LHCN-M2 (cell line): ENCODE measurements at places on chromosomes 1 and 21.
A peak's percentile ranks its signal among the peaks of the same experiment; 100 is the strongest.

DNA sequence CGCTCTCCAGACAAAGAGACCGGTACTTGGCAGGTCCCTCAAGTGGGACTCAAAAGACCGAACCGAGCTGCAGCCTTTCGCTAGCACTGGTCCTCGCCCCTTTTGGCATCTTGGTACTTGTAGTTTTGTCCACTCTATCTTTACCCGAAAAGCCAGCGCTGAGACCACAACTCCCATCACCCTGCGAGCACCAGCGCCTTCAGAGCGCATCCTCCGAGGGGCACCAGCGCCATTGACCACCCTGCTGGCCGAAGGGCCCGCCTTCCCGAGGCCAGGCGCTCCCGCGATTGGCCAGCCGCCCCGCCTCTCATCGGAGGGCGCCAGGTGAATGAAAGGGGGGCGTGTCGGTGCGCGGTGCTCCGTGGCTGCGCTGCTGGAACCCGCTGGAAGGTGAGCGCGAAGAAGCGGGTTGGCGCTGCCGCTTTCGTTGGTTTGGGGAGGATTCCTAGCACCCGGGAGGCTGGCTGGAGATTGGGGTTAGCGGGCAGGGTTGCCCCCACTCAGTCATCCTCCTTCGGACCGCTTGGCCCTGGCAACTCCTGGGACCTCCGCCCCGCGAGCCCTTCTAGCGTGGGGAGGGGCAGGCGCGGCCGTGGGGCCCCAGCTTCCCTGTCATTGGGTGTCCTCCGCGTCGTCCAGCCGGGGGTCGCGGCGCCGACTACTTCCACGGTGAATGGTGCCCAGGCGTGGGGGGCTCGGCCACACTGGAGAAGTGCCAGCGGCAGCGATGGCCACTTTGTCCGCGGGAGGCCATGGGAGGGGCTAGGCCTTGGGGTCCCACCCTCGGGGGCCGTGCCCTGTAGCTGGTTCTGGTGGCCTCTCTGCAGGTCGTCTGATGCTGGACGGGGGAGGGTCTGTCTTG is at the start of gene ZBTB8B:
Gene ZBTB8B, plus strand, starts transcription at position 357 of the 862 bp plus-strand sequence. CDS start 5,553 bp downstream, outside the sequence.
- DNase-seq = peak; percentile 69

DNA sequence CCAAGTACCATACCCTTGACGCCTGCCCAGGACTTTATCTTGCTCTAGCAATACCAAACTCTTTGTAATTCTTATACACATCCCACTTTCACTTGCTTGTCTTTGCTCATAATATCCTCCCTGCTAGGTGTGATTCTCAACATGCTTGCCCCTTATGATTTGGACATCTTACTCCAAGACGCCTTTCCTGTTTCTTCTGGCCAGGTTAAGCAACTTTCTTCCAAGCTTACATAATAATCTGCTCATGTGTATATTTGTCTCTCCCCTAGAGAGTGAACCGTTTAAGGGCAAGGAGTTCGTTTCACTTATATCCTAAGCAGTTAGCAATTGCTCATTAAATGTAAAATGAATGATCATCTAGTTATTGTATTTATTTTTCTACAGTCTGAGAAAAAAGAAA is 21.8 kb downstream of the CRYZL1 start:
- DNase-seq = no peak

DNA sequence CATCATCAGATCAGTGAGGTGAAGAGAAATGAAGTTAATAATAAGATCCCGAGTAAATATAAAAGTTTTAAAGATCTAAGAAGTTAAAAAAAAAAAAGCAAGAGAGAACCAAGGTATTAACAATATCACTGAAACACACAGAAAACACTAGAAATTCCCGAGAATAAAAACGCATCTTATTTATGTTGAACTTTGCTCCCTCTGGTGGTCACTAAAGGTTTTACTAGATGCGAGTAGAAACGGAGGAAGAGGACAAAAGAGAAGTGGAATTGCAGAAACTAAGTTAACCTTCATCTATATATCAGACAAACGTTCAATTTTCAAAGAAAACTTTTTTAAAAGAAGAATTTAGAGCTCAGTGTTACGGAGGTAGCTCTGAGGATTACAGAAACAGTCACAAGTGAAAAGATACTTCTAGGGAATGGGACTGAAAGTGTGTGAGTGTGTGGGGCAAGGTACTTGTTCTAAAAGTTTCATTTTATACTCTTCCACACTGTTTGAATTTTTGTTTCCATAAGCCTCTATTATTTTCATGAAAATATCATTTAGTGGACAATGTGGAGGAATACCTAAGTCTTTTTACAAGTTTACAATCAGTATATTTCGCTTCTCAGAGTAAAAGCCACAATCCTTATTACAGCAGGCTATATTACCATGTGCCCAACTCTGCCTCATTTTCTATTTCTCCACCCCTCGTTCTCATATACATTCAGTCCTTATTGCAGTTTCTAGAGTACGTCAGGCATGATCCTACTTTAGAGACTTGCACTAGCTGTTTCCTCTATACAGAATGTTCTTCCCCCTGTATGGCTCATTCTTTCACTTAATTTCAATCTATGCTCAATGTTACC is 19.7 kb downstream of the ACBD6 start:
- peak; percentile 60 for DNase-seq

DNA sequence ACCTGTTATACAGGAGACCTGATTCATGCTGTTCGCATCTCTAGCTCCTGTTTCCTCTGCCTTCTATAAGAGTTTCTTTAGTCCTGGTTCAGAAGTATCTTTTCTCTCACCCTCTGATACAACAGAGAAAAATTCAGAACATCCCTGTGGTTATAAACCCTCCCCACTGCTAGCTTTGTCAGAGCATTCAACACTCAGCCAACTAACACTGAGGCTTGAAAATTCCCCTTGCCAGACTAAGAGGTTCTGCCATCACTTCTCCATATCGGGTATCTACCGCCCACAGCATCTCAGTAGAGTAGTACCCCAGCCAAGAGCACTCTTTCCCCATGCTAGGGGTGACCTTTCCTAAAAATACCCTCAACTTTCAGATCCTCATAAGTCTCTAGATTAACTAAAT is 19.6 kb upstream of the PIK3R3 start:
- DNase-seq = peak; percentile 76

GRCh38 chr1:209667708-209668107 is 7.5 kb upstream of the G0S2 start:
- no peak for DNase-seq

DNA sequence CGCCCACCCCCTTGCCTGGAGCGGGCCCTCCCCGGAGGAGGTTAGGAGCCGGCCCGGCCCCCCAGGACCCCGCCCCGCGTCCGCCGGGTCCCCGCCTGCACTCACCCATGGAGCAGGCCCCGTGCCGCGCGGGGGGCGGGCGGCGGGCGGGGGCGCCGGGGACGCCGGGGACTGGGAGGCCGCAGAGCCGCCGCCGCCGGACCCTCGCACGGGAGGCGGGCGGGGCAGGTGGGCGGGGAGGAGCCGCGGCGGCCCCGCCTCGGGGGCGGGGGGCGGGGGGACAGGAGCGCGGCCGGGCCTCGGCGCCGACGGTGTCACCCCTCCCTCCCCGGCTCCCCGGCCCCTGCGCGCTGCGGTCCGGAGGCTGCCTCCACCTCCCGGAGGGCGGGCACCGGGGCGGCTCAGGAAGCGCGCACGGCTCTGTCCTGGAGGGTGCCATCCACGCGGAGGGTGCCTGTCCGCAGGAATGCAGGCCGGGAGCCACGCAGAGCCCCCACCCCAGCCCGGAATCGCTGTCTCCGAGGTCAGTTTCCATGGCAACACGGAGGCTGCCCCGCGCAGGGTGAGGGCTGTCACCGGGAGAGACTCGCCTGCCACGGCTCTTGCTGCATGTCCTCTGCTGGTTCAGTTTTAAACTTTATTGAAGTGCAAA is 5.9 kb upstream of the PLEKHG5 start:
- DNase-seq = no peak

DNA sequence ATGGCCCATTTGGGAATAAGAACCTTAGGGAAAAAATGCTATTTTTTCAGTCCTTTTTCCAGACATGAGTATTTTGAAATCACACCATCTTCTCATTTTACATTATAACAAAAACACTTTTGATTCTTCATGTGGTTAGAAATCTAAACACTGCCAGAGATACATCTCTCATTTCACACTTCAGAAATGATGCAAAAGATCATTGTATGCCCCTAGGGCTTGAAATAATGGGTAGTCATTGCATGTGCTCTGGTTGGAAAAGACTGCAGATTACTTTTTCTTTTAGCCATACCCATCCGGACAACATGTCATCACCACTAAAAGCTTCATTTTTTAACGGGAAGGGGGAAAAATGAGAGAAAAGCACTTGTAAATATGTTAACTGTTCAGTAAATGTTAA is 1152.2 kb upstream of the ADGRL4 start:
- DNase-seq = no peak

DNA sequence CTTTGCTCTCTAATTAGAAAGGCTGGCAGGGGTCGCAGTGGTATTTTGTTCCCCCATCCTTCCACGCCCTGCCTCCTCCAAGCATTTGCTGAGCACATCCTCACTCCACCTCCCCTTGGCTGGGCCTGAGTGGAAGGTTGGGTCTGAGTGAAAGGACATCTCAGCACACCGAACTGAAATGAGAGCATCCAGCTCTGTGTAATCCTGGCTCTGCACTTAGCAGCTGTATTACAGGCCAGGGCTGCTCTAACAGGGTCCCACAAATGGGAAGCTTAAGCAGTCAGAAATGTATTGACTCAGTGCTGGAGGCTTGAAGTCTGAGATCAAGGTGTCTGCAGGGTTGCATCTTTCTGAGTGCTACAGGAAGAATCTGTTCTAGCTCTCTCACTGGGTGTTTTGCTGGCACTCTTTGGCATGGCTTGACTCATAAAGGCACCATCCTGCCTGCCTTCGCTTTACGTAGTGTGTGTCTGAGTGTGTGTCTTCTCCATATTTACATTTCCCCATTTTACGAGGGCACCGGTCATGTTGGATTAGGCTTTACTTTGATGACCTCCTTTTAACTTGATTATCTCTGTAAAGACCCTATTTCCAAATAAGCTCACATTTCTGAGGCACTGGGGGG is 48.5 kb upstream of the IGSF21 start:
- DNase-seq = no peak

DNA sequence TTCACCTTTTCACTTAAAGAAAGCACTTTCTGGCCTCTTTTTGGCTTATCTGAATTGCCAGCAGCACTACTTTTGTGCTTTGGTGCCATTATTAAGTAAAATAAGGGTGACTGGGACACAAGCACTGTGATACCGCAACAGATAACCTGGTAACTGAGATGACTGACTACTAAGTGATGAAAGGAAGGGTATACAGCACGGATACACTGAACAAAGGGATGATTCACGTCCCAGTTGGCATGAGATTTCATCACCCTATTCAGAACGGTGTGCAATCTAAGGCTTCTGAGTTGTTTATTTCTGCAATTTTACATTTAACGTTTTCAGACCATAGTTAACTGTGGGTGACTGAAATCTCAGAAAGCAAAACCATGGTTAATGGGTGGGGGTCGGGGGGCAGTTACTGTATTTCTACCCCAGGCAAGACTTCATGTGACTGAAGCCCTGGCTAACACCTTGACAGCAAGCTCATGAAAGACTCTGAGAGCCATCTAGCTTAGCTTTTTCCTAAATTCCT is 102.8 kb downstream of the CLIC6 start:
- peak; percentile 81 for DNase-seq

DNA sequence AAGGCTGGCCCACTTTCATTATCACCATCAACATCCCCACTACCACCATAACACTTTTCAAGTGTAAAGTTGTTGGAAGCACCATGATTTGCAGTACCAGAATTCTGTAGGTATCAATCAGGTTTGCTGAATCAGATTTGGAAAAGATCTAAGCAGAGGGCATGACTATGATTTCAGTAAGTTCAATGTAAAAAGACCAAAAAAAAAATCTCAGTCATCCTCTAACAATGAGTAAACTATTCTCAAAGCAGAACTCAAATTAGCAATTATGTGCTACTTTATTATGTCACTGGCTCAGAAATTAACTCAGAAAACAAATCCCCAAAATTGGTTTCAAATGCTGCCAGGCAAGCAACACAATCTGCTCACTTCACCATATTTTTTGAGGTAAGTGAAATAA is 187.8 kb upstream of the HP1BP3 start:
- DNase-seq = no peak

- DNase-seq = no peak
Observed at GRCh38 chr1:63710308-63710707, 63.5 kb upstream of the ROR1 start.

- DNase-seq = no peak
Observed at GRCh38 chr21:32190493-32191144, 88.2 kb downstream of the MIS18A start.

GRCh38 chr1:33137800-33138199 is 44.0 kb downstream of the TRIM62 start:
- DNase-seq = no peak

DNA sequence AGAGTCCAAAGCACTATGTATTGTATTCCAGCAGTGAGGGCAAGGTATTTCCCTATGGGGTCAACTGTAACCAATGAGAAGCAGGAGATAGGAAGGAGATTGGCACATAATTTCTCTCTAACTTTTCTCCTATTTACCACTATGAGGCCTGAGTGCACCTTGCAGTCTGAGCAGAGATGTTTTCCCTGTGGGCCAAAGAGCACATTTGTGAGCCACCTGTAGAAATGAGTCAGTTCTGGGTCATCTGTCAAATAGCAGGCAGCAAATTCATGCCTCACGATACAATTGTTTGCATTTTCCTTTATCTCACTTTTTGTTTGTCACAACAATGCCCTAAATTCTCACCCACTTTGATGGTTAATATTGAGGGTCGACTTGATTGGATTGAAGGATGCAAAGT is 547.2 kb upstream of the NCAM2 start:
- DNase-seq = no peak

- no peak for DNase-seq
Observed at GRCh38 chr1:41282679-41283317, 40.7 kb upstream of the SCMH1 start.

DNA sequence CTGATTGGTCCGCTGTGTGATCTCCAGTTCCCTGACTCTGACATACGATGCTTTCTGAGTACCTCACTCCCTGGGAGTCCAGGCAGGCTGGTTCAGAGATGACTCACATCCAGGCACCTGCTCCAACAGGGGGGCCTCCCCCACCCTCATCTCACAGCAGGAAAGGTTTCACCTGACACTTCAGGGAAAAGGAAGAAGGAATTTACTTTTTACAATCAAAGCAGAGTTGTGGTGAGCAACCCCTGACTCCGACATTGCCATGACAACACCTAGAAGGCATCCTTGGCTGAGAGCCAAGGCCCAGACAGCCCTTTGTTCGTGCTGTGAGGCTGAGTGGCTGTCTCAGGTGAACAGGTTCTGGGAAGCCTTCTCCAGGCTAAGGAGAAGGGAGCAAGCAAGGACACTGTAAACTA is 164.6 kb upstream of the GJB5 start:
- no peak for DNase-seq
